ENCODE measurements at places on chromosomes 3 and 15.

DNA sequence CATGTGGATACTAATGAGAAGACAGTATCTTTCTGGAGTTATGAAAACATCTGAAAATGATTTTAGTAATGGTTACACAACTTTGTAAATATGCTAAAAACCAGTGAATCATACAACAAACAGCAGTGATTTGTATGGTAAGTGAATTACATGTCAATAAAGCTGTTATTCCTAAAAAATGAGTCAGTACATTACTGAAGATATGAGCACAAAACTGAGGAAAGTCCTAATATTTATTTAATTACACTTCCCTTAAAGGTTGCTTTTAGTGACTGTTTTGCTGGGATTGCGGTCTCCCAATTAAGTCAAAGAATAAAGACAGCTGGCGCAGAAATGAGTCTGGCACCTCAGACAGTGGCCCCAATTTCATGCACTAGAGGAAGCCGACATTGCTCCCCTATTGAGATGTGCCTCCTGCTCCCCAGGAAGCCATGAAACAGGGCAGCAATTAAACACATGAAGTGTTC, 50.9 kb upstream of the FSIP1 start:
- peak; percentile 87 for DNase-seq

DNA sequence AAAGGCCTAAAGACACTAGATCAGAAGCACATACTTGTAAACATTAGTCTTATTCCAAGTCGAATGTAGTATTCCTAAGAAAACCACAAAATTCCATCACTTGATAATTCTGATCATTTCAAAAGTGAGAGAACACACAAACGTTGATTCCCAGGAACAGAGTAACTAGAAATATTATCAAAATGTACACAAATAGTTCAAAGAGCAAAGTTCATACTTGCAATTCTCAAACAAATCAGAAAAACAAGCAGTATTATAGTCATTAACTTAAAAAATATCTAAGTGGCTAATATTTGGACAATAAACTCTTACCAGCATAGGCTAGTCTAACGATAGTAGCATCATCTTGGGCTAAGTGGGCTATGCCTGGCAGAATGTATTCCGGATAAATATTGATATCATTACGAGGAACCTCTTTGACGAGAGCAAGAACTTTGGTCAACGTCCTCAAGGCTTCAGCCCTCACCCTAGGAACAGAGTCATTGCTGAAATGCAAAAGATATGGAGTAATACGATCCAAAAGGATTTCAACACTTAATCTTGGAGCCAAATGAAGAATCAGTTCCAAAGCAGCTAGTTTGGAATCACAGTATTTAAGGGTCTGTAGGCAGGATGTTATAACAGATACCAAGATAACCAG, 13.3 kb downstream of the PIK3R4 start:
- no peak for DNase-seq

GRCh38 chr3:193737191-193737751, 144.3 kb downstream of the OPA1 start:
- no peak for DNase-seq

- no peak for DNase-seq
These were observed 174.7 kb upstream of the SLC24A5 start for GRCh38 chr15:47945872-47946650.

GRCh38 chr3:194124193-194124592, 11.8 kb upstream of the HES1 start:
- DNase-seq, result no peak

DNA sequence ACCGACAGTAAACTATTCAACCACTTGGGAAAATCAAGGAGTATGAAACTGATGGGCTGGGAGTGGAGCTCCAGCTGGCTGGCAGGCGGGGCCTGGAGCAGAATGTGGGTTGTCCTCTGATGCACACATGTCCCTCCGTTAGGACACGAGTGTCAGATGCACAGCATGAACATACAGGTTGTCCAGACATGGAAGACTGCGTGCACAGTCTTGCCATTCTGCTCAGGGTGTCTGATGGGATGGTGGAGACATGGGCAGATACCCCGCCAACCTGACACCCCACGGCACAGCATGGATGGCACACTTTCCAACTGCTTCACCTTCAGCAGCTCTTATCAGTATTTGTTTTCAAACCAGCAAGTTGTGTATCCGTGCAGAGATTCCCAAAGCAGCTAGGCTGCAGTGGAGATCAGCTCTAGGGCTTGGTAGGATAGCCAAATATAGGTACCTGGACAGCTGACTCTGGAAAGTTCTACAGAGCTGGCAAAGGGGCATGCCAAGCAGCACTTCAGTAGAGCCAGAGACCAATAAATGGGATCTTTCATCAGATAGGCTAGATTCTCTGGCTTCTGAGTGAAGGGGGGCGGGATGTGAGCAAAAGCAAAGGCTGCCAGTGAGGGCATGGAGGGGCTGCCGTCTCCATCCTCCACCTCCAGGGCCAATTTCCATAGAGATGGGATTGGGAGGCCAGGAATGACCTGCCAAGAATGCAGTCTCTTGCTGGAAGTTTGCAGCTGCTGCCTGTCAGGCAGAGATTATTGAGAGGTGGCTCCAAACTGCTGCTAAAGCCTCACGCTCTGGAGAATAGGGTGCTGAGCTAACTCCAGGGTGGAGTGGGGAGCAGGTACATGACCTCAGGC, 47.2 kb upstream of the KY start:
- DNase-seq, result no peak

DNA sequence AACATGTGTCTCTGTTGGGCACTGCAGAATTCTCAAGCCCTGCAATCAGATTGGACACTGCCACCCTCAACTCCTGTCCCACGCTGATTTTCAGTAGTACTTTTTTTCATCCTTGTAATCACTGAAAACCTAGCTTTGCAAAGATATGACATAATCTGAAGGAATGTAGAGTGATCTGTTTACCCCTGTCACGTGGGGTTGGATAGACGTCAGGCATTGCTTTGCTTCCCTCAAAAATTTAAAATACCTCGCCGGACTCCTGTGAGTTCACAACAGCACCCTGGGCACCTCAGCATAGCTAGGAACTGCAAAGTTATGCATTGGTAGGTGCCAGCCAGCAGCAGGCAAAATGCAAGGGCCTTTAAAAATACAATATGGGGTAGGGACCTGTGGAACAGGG, 71.1 kb upstream of the OXTR start:
- peak; percentile 65 for DNase-seq

DNA sequence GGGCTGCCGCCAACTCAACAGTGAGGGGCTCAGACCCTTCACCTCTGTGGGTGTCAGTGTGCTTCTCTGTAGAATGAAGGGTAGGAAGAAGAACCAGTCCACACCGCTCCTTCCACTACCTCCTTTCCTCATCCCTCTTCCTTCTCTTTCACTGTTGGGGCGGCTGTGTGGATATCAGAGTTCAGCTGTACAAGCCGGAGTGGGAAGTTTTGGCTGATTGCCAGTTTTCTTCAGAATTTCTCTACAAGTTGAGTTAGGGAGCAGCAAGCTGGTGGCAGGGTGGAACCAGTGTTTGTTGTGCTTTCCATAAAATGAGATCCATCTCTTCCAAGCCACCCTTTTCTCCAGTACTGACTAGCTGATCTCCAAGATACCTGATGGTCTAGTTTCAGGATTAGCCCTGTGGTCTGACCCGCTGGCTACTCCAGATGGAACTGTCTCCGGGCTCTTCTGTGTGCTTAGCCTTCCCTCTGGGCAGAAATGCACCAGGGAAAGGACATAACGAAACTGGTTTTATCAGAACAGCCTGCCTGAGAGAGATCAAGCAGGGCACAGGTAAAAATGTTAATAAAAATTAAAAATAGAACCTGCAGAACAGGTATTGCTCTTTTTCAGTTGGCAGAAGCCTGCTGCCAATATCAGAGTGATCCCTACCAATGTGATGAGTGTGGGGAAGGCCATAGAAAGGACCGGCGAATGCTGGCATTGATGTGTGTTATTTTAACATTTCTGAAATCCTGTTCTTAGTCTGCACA, 169.9 kb upstream of the TSC22D2 start:
- no peak for DNase-seq

- DNase-seq, result no peak
These were observed 67.2 kb downstream of the ST6GAL1 start for GRCh38 chr3:186997473-186997939.

GRCh38 chr3:14490831-14491230, 49.3 kb downstream of the GRIP2 start:
- no peak for DNase-seq

- DNase-seq, result no peak
These were observed 269.4 kb upstream of the CTDSPL start for GRCh38 chr3:37592328-37592727.

DNA sequence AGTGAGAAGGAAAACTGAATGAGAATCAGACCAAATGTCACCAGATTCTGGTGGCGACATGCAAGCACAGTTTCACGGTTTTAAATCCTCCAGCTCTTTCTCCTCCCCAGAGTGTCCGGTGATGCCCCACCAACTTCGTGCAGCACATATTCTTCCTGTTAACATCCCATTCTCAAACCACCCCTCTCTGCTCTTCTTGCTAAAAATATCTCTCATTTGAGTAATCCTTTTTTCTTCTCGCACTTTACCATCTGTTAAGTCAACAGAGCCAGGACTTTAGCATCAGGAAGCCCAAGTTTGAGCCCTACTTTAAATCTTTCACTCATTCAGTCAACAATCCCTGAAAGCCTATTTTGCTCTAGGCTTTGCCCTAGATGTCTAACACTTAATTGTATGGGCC, 68.2 kb upstream of the VGLL4 start:
- peak; percentile 38 for DNase-seq

GRCh38 chr3:24867783-24868182, 373.1 kb upstream of the THRB start:
- peak; percentile 12 for DNase-seq

- DNase-seq, result peak; percentile 61
These were observed 126.5 kb downstream of the FMN1 start for GRCh38 chr15:33068007-33068481.

GRCh38 chr3:79012530-79012913, 755.3 kb downstream of the ROBO1 start:
- DNase-seq, result no peak

GRCh38 chr15:67319961-67320360, 65.4 kb downstream of the IQCH start:
- DNase-seq, result no peak

- DNase-seq, result no peak
These were observed 453.2 kb downstream of the NR2F2 start for GRCh38 chr15:96783746-96784145.

DNA sequence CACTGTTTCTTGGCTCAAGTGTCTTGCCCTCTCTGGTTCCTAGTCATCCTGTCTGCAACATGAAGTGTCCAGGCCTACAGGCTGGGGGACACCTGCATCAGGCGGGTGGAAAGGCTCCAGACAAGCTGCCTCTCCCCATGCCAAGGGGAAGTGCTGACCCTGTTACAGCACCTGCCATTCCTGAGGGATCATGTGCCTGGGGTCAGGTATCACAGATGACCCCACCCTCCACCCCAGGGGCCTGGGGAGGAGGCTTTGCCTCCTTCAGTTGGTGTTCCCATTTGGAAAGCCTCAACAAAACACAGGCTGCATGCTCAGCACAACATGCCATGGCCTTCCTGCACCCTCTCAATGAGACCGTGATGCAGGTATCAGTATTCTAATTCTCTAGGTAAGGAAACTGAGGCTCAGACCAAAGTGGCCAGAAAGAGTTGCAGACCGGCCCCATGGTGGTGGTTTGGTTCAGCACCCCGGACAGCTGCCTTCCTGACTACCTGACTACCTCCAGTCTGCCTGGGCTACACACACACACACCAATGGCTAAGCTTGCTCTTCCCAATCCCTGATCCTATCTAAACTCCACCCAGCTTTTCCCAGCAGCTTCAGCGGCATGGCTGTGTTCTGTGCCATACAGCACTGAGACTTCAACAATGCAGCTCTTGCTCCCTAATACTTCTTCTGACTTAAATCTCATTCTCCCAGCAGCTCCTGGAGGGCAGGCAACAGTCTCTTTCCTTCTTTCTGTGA, 69.7 kb upstream of the LINGO1 start:
- peak; percentile 24 for DNase-seq

DNA sequence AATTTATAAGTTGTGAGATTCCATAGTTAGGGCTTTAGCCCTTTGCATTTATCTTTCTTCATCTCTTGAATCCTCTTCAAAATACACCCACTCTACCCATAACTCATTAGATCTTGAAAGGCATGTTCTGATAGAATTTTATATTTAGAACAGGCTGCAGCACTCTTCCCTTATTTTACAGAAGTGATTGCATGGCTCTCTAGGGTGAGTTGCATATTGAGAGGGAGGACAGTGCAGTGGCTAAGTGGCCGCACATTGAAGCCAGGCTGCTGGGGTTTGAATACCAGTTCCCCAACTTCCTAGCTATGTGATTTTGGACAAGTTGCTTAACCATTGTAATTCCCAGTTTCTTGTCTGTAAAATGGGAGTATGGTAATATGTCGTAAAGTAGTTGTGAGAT, 2.5 kb downstream of the CD86 start:
- DNase-seq, result no peak

DNA sequence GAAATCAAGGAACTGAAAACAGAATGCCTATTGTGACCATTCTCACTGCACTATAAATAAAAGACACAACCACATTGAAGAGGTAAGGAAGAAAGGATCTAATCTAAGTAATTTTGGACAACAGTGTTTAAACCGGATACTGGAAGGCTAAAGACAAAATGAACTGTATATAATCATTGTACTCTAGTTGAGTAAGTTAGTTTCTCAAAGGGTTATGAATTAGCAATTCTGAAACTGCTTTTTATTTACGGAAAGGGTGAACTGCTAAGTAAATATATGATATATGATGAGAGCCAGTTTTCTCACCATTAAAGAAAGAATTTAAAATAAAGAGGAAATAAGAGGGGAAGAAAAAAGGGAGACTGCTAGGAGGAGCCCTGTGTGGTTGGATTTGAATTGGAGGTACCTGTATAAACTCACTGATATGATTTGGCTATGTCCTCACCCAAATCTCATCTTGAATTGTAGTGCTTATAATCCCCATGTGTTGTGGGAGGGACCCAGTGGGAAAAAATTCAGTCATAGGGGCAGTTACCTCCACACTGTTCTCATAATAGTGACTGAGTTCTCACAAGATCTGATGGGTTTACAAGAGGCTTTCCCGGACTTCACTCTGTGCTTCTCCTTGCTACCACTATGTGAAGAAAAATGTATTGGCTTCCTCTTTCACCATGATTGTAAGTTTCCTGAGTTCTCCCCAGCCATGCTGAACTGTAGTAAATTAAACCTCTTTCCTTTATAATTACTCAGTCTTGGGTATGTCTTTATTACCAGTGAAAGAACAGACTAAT, 607.7 kb downstream of the PYDC2 start:
- no peak for DNase-seq

DNA sequence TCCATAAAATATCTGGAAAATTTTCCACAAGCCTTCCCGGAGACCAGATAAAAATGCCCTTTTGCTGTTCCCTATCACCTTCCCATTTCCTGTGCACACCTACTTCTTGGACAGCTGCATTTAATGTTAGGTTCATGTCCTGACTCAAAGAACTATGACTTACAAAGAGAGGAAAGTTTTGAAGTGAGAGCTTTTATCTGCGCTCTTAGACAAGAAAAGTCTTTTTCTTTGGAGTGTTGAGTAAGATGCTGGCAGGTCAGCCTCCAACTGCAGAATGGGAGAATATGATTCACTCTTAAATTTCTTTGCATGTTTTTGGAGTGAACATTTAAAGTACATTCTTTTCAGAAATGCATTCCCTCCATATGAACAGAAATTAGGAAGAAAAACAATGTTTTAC, 147.3 kb upstream of the DPH6 start:
- peak; percentile 38 for DNase-seq

GRCh38 chr3:161449785-161450184, 46.8 kb upstream of the OTOL1 start:
- no peak for DNase-seq
